Activated T-cell treated with anti-CD3 and anti-CD28 coated beads, Interleukin-2, amount 50 U/mL, for 24 hours (primary cell): ENCODE measurements at places on chromosomes 16 and 17.

DNA sequence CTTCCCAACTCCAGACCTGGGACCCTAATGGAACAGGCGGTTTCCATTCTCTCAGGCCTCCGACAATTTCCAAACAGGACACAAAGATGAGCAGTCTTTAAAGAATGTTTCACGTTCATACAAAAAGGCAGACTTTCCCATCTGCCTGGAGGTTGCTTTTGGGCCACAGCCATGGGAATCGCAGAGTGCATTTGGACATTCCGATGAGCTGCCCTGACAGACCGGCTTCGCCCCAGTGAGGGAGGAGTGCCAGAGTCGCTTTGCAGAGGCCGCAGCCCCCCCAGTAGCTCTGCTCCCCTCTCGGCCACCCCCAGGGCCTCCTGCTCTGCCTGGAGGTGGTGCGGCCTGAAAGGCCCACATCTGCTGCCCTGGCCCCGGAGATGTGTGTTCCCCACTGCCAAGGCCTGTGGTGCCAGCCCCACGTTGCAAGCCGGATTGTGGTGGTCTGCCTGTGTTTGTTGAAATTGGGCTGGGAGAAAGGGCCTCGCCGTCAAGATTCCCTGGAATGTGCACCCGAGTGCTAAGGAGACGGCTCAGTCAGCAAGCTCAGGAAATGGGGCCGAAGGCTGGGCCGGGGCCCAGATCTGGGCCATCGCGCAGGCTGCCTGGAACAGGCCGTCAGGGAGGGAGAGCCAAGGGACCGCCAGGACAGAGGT, 89.8 kb downstream of the C16orf95 start:
- H3K27ac ChIP-seq, result no peak overlapping the region
- H3K4me3 ChIP-seq, result no peak overlapping the region
- no peaks in the 10 kb centered on the region for H3K27me3 ChIP-seq
- H3K4me1 ChIP-seq, result no peaks in the 10 kb centered on the region

GRCh38 chr16:31458073-31458843, 1.0 kb upstream of the ARMC5 start:
- peak; percentile 73 for DNase-seq
- H3K4me3 ChIP-seq, result peak overlapping the region; percentile 90
- peaks cover 55% of the 10 kb centered on the region for H3K4me1 ChIP-seq
- peak overlapping the region; percentile 99 for H3K27ac ChIP-seq
- H3K36me3 ChIP-seq, result peaks cover 54% of the 10 kb centered on the region
- no peaks in the 10 kb centered on the region for H3K27me3 ChIP-seq

DNA sequence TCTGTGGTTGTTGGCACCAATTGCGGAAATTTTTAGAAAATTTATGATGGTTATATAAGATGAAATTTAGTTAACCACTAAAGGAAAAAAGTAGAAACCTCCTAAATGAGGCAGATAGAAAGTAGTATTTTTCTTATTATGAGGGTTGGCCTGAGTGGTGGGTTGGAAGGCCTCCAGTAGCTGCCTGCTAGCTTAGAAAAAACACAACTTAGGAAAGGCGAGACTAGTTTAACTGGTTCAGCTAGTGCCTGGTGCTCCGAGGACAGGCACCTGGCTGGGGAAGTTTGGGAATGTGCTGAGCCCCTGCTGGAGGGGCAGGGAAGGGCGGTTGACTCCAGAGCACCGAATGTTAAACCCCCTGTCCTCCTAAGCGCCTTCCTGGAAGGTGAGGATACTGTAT, 19.9 kb downstream of the LDHD start:
- H3K27ac ChIP-seq, result peak overlapping the region; percentile 88
- H3K36me3 ChIP-seq, result peaks cover 15% of the 10 kb centered on the region
- H3K4me1 ChIP-seq, result peaks cover 72% of the 10 kb centered on the region

DNA sequence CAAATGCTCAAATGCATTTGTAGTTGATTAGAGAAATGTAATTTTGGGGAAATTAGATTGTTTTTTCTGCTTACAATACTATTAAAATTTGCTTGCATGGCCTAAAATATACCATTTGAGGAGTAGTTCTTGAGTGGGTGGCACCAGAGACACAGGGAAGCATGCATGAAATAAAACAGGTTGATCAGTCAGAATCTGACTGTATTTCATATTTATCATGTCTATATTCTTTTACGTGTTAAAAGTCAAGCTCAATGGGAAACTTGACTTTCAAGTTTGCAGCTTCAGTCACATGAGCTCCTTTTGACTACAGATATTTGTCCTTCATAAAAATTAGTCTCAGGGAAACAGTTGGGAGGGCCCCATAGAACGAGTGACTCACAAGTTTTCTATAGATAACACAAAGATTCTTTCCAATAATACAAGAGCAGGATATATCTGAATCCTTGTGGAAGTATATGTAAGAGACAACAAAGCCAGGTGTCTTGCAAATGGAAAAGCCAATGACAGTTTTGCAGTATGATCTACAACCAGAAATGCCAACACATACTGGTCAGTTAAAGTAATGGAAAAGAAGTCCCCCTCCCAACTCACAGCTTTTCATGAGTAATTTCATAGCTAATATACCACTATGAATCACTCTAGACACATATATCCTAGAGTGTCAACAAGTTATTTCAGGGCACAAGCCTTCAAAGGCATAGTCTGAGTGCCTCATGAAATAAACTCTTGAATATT, 42.2 kb upstream of the CORO6 start:
- peaks cover 42% of the 10 kb centered on the region for H3K4me1 ChIP-seq
- H3K27ac ChIP-seq, result peak overlapping the region; percentile 94
- H3K27me3 ChIP-seq, result no peaks in the 10 kb centered on the region
- peaks cover 81% of the 10 kb centered on the region for H3K36me3 ChIP-seq

DNA sequence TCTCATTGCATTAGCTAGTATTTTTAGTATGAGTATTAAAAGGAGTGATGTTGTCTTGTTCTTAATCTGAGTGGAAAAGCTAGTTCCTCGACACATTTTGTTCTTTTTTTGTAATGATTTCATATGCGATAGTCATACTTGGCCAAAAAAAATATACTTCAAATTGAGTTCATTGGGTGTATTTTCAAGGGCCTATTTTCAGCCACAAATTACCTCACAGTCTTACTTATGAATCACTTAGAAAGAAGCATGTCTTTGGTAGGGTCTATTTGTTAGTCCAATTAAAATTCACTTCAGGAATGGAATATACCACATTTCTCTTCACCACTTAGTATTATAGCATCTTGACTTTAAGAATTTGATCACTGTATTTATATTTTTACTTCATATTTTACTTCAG, 337.2 kb downstream of the CDH11 start:
- no peaks in the 10 kb centered on the region for H3K36me3 ChIP-seq
- H3K4me3 ChIP-seq, result no peak overlapping the region
- DNase-seq, result no peak
- no peak overlapping the region for H3K27ac ChIP-seq

- DNase-seq, result no peak
- no peak overlapping the region for H3K27ac ChIP-seq
- peaks cover 7% of the 10 kb centered on the region for H3K4me1 ChIP-seq
- peaks cover 16% of the 10 kb centered on the region for H3K27me3 ChIP-seq
- H3K36me3 ChIP-seq, result peaks cover 1% of the 10 kb centered on the region
- no peak overlapping the region for H3K4me3 ChIP-seq
Observed at GRCh38 chr17:9233761-9234160, 212.5 kb downstream of the NTN1 start.

DNA sequence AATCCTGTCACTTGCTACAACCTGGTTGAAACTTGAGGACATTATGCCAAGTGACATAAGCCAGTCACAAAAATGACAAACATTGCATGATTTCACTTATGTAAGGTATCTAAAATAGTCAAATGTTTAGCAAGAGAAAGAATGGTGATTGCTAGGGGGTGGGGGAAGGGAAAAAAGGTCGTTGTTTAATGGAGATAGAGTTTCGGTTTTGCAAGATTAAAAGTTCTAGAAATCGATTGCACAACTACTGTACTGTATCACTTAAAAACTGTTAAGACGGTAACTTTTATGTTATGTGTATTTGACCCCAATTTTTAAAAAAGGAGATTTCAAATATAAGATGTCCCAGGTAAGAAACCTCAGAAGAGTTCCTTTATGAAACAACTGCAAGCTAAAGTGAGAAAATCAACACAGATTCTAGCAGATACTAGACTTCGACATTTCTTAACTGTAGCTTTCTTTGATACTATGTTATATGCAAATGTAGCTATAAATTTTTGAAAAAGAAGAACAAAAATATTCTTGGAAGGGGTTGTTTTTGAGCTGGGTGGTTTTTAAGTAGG, 5.9 kb downstream of the MEOX1 start:
- H3K4me3 ChIP-seq, result peak overlapping the region; percentile 1
- DNase-seq, result no peak
- H3K36me3 ChIP-seq, result no peaks in the 10 kb centered on the region
- peaks cover 18% of the 10 kb centered on the region for H3K4me1 ChIP-seq
- no peak overlapping the region for H3K27ac ChIP-seq

- H3K4me1 ChIP-seq, result peaks cover 2% of the 10 kb centered on the region
- no peak overlapping the region for H3K4me3 ChIP-seq
- no peaks in the 10 kb centered on the region for H3K27me3 ChIP-seq
- H3K27ac ChIP-seq, result no peak overlapping the region
Observed at GRCh38 chr17:609232-609810, 105.3 kb downstream of the VPS53 start.

DNA sequence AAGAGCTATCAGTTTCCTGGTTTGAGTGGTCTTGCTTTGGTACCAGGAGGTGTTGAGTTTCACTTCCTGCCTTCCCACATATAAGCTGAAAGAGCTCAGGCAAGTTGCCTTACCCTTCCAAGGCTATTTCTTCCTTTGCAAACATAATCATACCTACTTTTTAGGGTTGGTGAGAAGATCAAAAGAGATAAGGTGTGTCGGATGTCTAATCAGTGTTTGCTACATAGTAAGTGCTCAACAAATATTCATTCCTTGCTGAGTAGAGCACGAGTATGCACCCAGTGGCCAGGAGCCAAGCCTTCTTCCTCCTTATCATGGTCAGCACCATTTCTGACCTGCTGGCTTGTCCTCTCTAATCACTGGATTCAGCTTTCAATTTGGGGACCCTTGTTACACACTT, 12.7 kb upstream of the TMEM98 start:
- H3K27me3 ChIP-seq, result peaks cover 5% of the 10 kb centered on the region
- no peaks in the 10 kb centered on the region for H3K36me3 ChIP-seq
- no peak for DNase-seq
- H3K4me3 ChIP-seq, result no peak overlapping the region

- peaks cover 83% of the 10 kb centered on the region for H3K36me3 ChIP-seq
- peak; percentile 61 for DNase-seq
- no peaks in the 10 kb centered on the region for H3K4me1 ChIP-seq
- H3K27me3 ChIP-seq, result no peaks in the 10 kb centered on the region
- no peak overlapping the region for H3K4me3 ChIP-seq
Observed at GRCh38 chr17:79082311-79083190, 7.9 kb downstream of the ENGASE start.

DNA sequence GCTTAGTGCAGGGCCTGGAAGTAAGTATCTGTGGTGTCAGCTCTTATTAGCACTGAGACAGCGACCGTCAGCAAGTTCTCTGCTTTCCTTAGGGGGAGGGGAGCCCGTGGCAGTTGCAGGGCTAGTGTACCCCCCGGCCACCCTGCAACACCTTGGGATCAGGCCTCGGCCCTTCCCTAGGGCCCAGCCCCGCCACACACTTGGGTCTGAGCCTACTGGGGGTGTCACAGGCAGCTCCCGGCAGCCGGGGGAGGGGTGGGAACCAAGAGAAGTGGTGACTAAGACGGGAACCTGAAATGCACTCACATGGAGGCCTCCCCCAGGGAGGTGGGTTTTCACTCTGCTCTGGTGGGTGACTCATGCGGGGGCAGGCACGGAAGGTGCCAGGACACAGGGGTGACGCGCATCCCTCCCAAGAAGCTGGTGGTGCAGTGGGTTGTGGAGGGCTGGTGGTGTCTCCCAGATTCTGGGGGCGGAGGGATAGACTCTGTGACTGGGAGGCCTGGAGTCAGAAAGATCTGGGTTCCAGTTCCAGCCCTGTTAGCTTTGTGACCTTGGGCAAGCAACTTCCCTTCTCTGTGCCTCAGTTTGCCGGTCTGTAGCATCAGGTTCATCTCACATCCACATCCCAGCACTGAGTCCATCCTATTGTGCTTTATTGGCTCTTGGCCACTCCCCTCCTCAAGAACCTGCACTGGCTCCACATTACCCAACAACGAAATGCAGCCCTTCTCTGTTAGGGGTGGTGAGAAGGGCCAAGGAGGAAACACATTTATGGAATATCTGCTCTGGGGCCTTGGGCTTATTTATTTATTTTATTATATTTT, 44.5 kb downstream of the LAT start:
- no peaks in the 10 kb centered on the region for H3K27me3 ChIP-seq
- peak; percentile 91 for DNase-seq
- H3K4me1 ChIP-seq, result peaks cover 59% of the 10 kb centered on the region

DNA sequence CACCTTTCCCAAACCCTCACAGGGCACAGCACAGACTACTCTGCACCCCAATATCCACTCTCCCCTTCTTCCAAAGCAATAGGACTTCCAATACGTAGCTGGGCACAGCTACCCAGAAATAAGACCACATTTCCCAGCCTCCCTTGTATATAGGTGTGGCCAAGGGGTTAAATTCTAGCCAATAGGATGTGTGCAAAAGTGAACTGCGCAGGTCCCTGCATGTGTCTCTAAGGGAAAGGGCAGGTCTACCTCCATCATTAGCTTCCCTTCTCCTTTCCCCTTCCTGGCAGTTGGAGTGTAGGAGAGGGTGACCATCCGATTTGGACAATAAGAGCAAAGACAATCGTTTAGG, 25.5 kb upstream of the SNN start:
- no peaks in the 10 kb centered on the region for H3K27me3 ChIP-seq
- no peak overlapping the region for H3K27ac ChIP-seq
- no peak overlapping the region for H3K4me3 ChIP-seq

- DNase-seq, result peak; percentile 54
- H3K4me1 ChIP-seq, result peaks cover 53% of the 10 kb centered on the region
- H3K4me3 ChIP-seq, result peak overlapping the region; percentile 50
- H3K36me3 ChIP-seq, result no peaks in the 10 kb centered on the region
- H3K27me3 ChIP-seq, result peaks cover 10% of the 10 kb centered on the region
- peak overlapping the region; percentile 95 for H3K27ac ChIP-seq
Observed at GRCh38 chr16:12613131-12613991, 190.3 kb downstream of the CPPED1 start.

DNA sequence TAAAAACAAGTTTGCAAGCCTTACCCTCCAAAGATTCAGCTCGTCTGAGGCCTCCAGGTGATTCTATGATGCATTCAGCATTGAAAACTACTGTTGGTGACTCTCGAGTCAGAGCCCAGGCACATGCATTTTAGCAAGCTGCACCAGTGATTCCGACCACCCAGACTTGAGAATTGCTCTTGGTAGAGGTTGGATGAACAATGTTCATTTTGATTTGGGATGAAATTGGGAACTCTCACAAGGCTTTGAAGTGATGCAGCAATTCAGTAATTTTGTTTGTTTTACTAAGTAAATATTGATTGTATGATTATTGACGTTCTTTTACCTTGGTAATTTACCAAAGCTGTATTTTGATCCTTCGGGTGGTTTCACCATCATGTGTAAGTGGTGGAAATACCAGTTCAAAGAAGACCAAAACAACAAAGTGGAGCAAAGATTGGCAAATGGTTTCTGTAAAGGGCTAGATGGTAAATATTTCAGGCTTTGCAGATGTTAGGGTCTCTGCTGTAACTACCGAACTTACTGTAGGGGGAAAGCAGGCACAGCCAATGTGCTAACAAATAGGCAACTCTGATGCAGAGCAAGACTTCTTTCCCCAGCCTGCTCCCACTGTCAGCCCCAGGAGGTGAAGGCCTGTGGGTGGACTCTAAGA, 11.8 kb downstream of the ALDH3A2 start:
- no peak overlapping the region for H3K27ac ChIP-seq
- H3K27me3 ChIP-seq, result no peaks in the 10 kb centered on the region
- H3K4me3 ChIP-seq, result no peak overlapping the region
- DNase-seq, result no peak
- H3K36me3 ChIP-seq, result peaks cover 53% of the 10 kb centered on the region

GRCh38 chr16:24988129-24988518, 27.0 kb downstream of the ARHGAP17 start:
- H3K36me3 ChIP-seq, result peaks cover 3% of the 10 kb centered on the region
- H3K4me1 ChIP-seq, result peaks cover 80% of the 10 kb centered on the region
- H3K27ac ChIP-seq, result peak overlapping the region; percentile 23
- no peak for DNase-seq
- no peak overlapping the region for H3K4me3 ChIP-seq
- H3K27me3 ChIP-seq, result no peaks in the 10 kb centered on the region
